ENCODE measurements at places on chromosomes 13 and 19.
A peak's percentile ranks its signal among the peaks of the same experiment; 100 is the strongest.

DNA sequence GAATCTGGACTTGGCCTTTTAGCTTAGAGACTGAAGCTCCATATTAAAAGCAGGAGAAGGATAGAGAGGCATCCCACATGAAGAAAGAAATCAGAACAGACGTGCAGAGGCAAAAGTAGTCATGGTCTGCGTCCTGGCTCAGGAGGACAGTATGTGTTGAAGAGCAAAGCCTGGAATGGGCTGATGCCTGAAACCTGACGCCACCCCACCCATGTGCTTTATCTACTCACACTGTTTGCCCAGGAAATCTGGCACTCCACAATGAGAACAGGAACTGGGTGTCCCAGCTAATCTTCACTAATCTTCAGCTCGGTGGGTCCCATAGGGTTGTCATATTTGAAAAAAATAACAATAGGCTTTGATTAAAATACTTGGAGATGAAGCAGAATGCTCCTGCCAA, 549.0 kb upstream of the GPC6 start:
- DNase-seq, result no peak

DNA sequence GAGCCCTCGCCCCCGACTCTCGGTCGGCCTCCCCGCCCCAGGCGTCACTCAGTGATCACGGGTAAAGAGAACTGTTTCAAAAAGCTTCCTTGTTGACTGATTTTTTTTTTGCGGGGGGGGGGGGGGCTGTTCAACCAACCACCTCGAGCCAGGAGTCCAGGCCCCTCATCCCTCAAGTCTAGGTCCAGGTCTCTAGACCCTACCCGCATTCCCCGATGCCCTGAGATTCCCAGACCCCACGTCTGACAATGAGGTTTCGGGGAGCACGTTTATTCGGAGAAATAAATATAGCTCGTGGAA, 4.3 kb downstream of the HRC start:
- no peak for DNase-seq

GRCh38 chr19:39112338-39112890, 13.2 kb upstream of the PAK4 start:
- DNase-seq, result no peak

DNA sequence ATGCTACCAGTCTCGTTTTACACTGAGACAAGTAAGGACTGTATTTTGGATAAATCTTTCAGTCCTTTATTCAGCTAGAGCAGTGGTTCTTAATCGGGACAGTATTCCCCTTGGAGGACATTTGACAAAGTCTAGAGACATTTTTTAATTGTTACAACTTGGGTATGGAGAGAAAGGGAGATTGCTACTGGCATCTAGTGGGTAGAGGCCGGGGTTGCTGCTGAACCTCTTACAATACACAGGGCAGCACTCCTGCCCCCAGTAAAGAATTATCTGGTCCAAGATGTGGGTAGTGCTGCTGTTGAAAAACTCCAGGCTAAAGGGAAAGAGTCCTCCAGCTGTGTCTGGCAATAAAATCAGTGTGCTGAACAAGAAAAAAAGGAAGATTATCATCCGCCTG, 334.8 kb downstream of the SLC7A1 start:
- no peak for DNase-seq

- peak; percentile 12 for DNase-seq
Observed at GRCh38 chr13:74246487-74246886, 112.3 kb upstream of the KLF12 start.

DNA sequence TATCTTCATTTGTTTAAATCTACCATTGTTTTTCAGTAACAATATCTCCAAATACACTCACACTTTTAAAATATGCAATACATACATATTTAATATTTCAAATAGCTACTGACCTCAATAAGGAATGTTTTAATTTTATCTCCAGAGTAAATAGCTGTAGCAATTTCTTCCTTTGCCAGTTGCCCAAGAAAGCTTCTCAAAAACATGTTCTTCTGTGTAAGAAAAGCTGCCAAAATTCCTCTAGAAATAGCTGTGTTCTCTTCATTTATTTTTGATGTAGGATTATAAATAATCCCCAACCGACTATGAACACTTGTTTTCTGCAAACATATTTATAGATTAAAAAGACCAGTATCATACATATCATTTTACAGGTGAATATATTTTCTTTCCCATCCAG, 150.5 kb downstream of the UGGT2 start:
- DNase-seq, result no peak

- no peak for DNase-seq
Observed at GRCh38 chr19:6527893-6528543, 2.8 kb upstream of the TNFSF9 start.

DNA sequence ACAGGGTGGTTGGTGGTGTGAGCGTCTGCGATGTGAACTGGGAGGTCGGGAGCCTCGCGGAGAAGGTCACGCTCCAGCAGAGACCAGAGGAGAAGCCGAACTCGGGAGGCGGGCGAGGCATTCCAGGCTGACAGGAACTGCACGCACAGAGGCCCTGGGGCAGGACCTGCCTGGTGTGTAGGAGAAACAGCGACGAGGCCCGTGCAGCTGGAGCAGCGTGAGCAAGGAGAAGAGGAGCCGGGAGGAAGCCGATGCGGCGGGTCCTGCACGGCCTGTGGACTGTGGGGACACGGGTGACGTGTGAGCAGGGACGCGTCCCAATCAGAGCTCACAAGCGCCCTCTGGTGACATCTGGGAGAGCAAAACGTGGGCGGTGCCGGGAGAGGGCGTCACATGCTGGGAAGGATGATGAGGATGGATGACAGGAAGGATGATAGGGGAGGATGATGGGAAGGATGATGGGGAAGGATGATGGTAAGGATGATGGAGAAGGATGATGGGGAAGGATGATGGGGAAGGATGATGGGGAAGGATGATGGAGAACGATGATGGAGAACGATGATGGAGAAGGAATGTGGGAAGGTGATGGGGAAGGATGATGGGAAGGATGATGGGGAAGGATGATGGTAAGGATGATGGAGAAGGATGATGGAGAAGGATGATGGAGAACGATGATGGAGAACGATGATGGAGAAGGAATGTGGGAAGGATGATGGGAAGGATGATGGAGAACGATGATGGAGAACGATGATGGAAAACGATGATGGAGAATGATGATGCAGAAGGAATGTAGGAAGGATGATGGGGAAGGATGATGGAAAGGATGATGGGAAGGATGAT, 16.1 kb upstream of the MADCAM1 start:
- peak; percentile 68 for DNase-seq

DNA sequence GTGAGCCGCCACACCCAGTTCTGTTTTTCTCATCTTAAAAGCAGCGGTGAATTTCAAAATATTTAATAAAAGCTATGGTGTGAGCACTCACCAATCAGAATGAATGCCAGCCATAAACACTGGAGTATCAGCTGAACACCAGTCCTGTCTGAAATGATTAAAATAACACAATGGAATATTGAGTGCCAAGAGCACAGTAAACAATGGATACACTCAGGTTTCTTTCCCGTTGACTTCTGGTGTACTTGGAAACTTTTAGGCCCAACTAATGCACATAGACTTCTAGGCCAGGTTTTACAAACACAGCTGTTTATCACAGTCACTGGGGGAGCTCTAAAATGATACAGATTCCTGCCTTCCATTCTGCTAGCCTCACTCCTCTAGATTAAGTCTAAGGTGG, 68.3 kb downstream of the SLC6A16 start:
- DNase-seq, result no peak

DNA sequence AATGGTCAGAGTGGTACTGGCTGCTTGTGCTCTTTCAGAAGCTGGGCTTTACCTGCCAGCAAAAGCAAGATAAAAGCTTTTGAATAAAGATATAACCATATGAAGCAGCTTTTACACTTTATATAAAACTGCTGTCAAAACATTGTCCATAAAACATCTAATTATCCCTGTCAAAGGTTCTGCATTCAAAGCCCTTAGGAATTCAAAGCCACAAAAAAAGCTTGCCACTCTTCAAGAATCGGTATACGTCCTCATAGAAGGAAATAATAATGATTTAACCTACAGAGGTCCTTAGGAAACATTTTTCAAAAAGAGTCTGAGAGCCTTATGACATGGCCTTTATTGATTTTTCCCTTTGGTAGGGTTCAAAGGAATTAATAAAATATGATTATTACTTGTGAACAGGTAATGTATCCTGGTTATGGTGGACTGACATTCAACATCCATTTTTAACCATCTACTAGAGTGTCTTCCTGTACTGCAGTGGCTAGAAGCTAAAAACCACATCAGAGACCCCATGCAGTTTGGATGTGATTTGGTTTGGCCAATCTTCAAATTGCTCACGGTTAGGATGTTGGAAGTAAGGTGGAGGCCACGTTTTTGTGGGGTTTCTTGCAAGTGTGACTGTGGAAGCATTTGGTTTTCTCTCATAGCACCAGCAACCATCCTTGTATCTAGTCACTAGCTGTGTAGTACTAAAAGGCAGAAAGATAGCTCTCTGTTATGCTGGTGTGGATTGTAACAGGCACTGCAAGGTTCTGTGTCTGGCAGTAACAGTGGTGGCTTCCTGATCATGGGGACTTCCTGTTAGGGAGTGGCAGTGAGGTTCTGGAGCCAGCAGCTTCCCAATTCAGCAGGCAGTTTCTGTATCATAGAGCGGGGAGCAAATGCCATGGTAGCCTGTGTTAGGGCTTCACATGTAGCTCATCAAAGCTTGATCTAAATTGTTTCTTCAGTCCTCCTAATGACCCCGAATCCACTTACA, 441.5 kb downstream of the DIAPH3 start:
- DNase-seq, result no peak

DNA sequence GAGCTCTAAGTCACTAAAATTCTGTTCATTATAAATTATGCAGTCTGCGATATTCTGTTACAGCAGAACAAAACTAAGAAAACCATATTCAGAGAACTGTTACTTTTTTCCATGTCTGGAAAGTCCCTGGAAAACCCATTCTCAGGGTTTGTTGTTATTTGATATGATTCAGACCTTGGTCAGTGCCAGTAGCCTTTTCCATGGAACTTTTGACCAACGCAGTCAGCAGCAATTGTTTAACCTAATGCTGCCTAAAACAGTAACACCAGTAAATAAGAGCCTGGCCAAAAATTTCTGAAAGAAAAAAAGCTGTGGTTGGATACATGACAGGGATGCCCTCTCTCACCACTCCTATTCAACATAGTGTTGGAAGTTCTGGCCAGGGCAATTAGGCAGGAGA, 402.7 kb downstream of the TBC1D4 start:
- no peak for DNase-seq

DNA sequence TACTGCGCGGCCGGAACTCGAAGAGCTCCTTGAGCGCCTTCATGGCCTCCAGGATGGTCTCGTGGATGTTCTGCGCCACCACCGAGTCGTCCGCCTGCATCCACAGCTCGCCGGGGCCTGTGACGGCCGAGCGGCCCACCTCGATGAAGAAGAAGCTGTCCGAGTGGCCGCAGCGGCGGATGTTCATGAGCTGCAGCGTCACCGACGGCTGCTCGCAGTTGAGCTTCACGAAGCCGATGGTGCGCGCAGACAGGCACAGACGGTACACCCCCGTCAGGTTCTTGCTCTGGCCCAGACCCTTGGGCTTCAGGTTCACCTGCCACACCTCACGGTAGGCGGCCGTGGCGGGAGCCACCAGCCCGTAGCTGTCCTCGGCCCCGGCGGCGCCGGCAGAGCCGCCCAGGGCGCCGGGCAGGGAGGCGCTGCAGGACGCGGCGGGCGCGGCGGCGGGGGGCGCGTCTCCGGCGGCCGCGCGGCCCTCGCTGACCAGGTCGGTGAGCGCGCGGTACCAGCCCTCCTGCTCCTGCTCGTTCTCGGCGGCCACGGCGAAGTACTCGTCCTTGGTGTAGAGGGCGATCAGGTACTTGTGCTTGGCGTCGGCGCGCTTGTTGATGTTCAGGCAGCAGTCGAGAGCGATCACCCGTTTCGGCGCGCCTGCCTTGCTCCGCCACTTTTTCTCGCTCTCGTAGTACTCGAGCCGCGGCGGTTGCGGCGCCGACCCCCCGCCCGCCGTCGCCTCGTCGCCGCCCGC, 1.1 kb downstream of the IRS2 start:
- no peak for DNase-seq

DNA sequence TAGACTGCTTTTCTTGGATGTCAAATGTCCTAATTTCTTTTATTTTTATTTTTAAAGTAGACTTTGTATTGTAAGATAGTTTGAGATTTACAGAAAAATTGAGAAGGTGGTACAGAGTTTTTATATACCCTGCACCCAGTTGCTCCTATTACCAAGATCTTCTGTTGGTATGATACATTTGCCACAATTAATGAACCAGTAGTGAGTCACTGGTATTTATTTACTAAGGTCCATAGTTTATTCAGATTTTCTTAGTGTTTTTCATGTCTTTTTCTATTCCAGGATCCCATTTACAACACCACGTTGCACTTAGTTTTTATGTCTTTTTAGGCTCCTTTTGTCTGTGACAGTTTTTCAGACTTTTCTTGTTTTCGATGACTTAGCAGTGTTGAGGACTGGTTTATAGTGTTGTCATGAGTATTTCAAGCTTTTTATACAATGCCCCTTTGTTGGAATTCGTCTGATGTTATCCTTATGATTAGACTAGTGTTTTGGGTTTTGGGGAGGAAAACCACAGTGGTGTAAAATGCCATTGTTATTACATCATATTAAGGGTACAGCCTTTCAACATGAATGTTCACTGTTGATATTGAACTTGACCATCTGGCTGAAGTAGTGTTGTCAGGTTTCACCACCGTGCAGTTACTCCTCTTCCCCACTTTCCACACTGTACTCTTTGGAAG, 35.9 kb downstream of the COG3 start:
- DNase-seq, result no peak

- peak; percentile 53 for DNase-seq
Observed at GRCh38 chr19:30649934-30650614, 277.9 kb downstream of the ZNF536 start.

GRCh38 chr19:6238643-6239281, 41.0 kb downstream of the MLLT1 start:
- no peak for DNase-seq

DNA sequence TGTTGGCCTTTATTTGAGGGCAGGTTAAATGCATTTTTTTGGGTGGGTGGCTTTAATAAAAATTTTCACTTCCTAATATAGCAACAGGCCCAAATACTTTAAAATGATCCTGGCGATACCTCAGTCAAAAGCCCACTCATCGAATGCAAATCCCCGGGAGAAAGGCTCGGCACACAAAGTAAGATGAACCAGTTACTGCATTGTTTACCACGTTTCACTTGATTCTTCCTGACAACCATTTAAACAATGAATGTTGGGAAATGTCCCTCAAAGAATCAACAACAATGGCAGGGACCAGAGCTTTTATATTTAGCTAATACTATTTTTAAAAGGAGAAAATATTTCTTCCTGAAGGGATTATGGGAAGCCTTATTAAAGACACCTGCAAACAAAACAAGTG, 187.7 kb downstream of the ABCC4 start:
- no peak for DNase-seq

- DNase-seq, result no peak
Observed at GRCh38 chr19:8648240-8648639, 17.8 kb downstream of the NFILZ start.
